ENCODE measurements at places on chromosomes 12 and 14.

DNA sequence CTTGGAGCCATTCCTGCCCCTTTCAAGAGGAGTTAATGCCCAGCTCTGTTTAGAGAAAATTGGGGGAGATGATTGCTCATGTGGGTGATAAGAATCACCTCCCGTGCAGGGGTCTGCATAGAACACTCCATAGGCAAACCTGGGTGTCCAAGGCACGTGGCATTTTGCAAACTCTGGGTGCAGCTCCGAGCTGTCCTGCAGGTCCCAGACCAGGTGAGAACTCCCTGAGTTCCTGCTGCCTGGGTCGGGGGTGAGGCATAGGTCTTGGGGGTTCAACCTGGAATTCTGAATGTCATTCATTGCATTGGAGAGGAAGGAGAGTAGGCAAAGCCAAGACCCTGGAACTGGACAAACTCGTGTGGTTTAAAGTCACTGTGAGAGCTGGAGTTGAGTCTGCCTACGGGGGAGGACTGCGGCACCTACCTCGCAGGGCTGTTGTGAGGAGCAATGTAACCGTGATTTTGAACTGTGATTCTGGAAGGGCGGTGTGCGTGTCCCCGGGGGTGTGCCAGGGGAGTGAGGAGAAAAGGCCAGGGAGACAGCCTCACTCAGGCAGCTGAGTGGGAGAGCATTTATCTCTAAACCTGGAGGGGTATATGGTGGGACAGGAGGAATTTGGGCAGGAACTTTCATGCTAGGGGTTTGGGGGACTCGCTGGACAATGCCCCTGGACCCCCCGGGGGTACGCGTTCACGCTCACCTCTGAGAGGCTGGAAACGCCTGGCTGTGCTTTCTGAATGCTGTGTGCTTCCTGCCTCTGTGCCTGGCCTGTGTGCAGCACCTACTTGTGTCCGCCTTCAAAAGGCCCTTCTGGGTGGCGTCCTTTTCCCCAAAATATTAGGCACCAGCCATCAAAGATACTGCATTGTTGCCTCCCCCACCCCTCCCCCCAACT lies 30.4 kb downstream of the MEG3 start:
- no peak for DNase-seq

DNA sequence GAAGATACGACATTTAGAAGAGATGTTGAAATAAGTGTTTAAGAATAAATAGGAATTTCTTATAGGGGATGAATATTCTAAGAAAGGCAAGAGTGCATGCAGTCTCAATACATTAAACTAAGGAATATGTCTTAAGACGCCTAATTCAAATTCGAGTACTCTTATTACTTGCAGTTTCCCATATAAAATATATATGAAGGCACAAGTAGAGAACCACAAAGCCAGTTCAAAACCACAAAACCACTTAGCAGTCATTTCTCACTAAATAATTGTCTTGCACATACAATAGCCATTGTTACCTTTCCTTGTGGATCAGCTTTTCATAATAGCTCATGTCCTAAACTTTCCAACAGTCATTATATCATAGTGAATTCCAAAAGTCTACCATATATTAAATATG lies 91.0 kb upstream of the MON2 start:
- no peak for DNase-seq

GRCh38 chr12:91104812-91105466 lies 6.4 kb downstream of the LUM start:
- DNase-seq: no peak

- no peak for DNase-seq
Measured at GRCh38 chr14:31265701-31266398, 58.3 kb upstream of the HECTD1 start.

- no peak for DNase-seq
Measured at GRCh38 chr14:79511146-79511545, 700.2 kb downstream of the DIO2 start.

GRCh38 chr12:58954002-58954401 lies 33.7 kb upstream of the LRIG3 start:
- DNase-seq: no peak

GRCh38 chr12:63149909-63150712 lies 890 bp downstream of the AVPR1A start:
- no peak for DNase-seq

GRCh38 chr14:59055006-59055405 lies 133.5 kb upstream of the DAAM1 start:
- no peak for DNase-seq

GRCh38 chr12:78057075-78057474 lies 226.4 kb downstream of the NAV3 start:
- DNase-seq: no peak

GRCh38 chr12:32053881-32054624 lies 52.6 kb upstream of the BICD1 start:
- no peak for DNase-seq

DNA sequence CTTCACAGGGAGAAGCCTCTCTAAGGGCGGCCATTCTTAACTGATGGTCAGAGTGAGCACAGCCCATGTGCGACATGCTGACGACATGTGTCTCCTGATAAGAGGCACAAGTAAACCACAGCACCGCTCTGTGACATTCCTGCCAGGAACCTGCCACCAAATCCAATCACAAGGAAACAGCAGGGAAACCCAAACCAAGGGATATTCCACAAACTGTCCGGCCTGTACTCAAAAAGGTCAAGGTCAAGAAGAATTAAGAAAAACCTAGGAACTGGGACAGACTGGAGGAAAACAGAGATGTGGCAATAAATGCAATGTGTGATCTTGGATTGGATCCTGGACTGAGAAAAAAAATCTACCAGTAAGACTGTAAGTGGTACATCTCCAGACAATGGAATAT lies 91.9 kb downstream of the SYNE3 start:
- DNase-seq: no peak

- DNase-seq: no peak
Measured at GRCh38 chr14:34794941-34795340, 80.2 kb downstream of the BAZ1A start.

GRCh38 chr12:75587340-75588106 lies 76.1 kb upstream of the KRR1 start:
- no peak for DNase-seq

- no peak for DNase-seq
Measured at GRCh38 chr14:31229009-31229408, 21.4 kb upstream of the HECTD1 start.

DNA sequence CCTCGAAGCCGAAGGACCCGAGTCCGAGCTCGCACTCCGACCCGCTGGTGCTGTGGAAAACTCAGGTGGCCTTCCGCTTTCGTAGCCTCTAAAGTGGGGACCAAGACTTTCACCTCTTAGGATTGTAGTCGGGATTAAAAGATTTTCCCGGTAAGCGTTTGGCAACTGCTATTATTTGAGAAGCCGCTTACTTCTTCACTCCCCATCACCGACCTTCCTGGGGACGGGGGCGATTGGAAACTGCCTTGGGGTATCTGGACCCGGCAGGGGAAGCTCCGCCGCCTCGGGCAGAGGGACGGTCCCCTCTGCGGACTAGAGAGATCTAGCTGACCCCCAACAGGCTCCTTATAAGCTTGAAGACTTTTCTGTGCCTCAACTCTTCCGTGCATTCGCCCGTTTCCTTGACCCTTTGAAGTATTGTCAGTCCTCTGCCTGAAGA lies 659 bp downstream of the TRAFD1 start:
- no peak for DNase-seq

- DNase-seq: no peak
Measured at GRCh38 chr14:104732931-104733681, 9.1 kb downstream of the ADSS1 start.

- DNase-seq: no peak
Measured at GRCh38 chr12:124451637-124452243, 115.7 kb downstream of the NCOR2 start.

DNA sequence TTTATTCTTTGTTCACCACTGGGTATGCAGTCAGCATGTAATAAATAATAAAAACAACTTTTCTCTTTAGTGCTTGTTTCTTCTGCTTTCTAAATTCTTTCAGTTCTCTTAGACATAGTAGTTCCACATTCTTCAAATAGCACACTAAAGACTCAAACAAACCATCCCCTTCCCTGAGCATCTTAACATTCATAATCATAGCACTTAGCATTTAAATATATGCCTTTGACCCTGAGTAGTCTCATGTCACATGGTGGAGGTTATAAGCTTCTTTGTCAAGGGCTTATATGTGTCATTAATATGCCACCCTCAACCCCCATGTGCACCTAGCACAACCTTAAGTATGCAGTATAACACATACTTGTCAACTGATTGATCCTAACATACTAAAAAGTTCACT lies 212.7 kb downstream of the PHLDA1 start:
- DNase-seq: no peak

- no peak for DNase-seq
Measured at GRCh38 chr14:33534632-33535031, 416.2 kb downstream of the EGLN3 start.

- DNase-seq: no peak
Measured at GRCh38 chr14:73265721-73266046, 28.4 kb downstream of the PAPLN start.

GRCh38 chr14:91754185-91754584 lies 22.3 kb upstream of the CATSPERB start:
- DNase-seq: no peak

- DNase-seq: no peak
Measured at GRCh38 chr12:76007640-76008039, 23.9 kb downstream of the PHLDA1 start.

- DNase-seq: no peak
Measured at GRCh38 chr12:124218243-124218560, 76.7 kb upstream of the RFLNA start.

GRCh38 chr12:10320643-10321042 lies 13.0 kb downstream of the KLRD1 start:
- DNase-seq: no peak

DNA sequence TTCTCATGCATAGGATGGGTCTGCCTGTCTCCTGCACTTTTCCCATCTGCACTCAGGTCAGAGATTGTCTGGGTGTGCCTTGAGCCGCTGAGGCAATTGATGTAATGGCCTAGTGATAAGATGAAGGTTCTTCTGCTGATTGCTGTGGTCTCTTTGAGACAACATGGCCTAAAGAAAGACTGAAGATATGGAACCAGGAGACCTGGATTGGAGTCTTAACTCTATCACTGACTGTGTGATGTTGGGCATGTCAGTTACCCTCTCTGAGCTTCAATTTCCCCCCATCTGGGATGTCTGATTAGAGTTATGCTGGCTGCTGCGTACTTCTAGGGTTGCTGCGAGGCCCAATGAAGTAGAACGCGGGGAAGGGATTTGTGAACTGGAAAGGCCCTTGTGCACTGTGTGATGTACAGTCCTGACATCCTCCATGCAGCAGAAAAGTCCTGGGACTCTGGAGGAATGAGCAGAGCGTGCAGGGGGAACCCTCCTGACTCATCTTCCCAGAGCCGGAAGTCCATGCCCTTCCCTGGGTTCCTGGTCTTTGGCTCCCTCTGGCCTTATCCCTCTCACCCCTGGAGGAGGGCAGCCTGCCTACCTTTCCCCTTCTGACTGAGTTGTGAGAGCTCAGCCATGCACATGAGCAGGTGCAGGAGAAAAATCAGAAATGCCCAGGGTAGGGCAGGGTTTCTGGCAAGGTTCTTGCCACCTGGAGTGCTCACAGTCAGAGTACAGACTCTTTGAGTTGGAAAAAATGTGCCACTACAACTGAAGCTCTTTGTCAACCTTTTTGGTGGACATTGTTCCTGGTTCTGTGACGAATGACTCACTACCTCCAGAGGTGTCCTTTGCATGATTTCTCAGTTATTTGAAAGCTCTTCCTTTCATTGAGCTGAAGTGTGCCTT lies 21.1 kb downstream of the PLEKHD1 start:
- DNase-seq: no peak

- DNase-seq: no peak
Measured at GRCh38 chr12:75560167-75560566, 48.8 kb upstream of the KRR1 start.

DNA sequence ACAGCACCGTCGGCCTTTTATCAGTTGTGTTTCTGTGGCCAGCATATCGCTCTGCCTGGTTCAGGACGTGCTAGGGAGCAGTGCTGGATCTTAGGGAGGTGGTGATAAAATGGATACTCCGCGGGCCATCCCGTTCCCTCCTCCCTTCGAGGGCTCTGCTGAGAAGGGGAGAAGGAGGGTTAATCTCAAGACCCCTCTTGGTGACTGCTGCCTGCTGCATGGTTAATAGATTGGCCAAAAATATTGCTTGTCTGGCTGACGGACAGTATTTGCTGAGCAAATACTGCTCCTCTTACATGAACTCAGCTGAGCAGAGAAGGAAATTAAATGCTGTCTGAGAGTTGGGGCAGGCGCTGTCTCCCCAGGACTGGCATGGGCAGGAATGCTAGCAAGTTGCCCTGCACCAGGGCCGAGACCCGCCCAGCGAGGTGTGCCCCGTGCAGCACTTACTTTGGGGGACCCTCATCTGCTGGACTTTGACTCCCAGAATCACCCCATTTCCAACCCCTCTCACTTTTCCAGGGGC lies 1.2 kb downstream of the FBRSL1 start:
- DNase-seq: no peak

GRCh38 chr12:115323223-115323905 lies 639.4 kb upstream of the TBX3 start:
- no peak for DNase-seq

- DNase-seq: no peak
Measured at GRCh38 chr14:61281948-61282275, 774 bp upstream of the TMEM30B start.

DNA sequence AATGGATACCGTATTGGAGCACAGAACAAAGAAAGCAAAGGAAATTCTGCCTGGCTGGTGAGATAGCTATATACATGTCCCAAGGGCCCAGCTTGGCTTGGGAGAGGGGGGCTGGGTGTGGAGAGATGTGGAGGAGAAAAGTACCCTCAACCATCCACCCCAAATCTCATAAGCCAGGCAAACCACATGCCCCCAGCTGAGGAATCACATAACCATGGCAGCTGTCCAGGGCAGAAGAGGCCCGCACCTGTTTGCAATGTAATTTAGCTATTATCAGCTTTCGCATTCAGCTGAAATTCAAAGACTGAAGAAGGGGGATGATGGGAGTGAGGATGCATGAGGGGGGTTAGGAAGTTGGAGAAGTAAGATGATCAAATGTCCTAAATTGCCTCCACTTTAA lies 196.1 kb downstream of the TBX5 start:
- no peak for DNase-seq

- DNase-seq: no peak
Measured at GRCh38 chr12:75823475-75823874, 208.1 kb downstream of the PHLDA1 start.

DNA sequence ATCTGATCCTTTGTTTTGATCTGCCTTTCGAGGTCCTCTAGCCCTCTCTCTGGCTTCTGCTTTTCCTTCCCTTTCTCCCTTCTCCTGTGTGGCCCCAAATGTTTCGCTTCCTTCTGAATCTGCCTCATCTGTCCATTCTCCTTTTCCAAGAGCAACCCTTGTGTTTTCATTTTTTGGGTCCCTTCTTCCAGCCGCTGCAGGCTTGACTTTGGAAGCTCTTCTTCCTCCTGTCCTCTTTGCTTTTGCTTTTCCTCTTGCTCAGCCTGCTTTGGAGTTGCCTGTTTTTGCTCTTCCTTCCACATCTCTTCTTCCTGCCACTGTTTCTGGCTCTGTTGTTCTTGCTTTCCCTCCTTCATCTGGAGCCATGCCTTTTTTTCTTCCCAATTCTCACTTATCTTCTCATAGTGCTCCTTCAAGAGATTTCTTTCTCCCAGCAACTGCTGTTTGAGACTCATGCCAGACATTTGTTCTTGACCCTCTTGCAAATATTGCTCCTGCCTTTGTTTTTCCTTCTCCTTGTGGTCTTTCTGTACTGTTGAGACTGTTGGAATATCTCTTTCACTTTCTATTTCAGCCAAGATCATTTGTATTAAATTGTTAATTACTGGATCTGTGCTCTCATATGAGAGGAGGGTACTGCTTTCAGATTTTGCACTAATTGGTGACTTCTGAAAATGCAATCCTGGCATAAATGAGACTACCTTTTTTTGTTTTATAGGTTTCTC lies 42.4 kb downstream of the FAM186A start:
- no peak for DNase-seq

- no peak for DNase-seq
Measured at GRCh38 chr14:32618991-32619390, 289.9 kb downstream of the AKAP6 start.

Data from activated CD4-positive, alpha-beta T cell treated with anti-CD3 and anti-CD28 coated beads for 24 hours (primary cell).